ENCODE measurements at places on chromosomes 6 and 20.

DNA sequence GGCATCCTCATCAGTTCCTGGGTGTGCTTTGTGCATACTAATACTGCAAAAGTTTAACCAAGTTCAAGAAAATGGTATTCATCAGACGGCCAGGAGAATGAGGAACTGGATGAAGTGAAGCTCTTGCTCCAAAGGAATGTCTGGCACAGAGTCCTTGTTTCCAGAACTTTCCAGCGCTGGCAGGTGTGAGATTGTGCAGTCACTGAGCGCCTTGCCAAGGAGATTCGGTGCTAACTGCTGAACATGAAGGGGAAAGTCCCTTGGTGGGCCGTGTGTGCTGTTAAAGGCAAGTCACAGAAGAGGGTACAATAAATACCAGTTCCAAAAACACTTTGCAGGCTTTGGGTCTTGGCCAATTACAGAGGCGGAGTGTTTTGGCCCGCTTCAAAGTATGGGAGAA is 262.3 kb upstream of the SOX4 start:
- DNase-seq = no peak

- DNase-seq = no peak
These were observed 107.0 kb downstream of the TNFRSF21 start for GRCh38 chr6:47202644-47203205.

- DNase-seq = no peak
These were observed 572 bp upstream of the ZDHHC14 start for GRCh38 chr6:157380458-157380778.

DNA sequence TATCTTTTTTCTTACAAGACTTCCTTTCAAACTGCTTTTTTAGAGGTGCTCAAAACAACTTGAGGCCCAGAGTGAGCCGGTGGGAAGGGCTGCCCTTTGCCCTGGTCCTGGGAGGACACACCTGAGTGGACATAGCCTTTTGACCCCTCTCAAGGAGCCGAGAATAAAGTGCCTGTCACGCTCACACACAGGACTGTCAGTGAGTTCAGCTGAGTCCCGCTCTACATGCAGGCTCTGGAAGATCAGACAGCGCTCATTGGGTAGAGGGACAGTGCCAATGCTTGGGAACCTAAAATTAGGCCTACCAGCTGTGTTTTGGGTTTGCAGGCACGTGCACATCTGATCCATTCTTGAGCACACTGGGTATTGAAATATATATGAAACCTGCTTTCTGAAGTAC is 387.8 kb downstream of the CD83 start:
- no peak for DNase-seq

DNA sequence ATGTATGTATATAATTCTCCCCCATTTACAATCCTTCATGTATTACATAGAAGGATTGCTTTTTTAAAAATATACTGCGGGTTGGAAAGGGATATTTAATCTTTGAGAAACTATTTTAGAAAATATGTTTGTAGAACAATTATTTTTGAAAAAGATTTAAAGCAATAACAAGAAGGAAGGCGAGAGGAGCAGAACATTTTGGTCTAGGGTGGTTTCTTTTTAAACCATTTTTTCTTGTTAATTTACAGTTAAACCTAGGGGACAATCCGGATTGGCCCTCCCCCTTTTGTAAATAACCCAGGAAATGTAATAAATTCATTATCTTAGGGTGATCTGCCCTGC is 3.6 kb downstream of the FOXC1 start:
- no peak for DNase-seq

- no peak for DNase-seq
These were observed 22.5 kb upstream of the HFE start for GRCh38 chr6:26064619-26065257.

GRCh38 chr6:54031169-54031568 is 80.1 kb upstream of the MLIP start:
- no peak for DNase-seq

- no peak for DNase-seq
These were observed 89.2 kb downstream of the RSPH3 start for GRCh38 chr6:158910484-158911440.

- DNase-seq = no peak
These were observed 563.5 kb upstream of the NRSN1 start for GRCh38 chr6:23562554-23562953.

- no peak for DNase-seq
These were observed 136.5 kb downstream of the SMOC2 start for GRCh38 chr6:168577496-168577895.

- no peak for DNase-seq
These were observed 112.4 kb upstream of the ATXN1 start for GRCh38 chr6:16873698-16874097.

- DNase-seq = no peak
These were observed 146.9 kb upstream of the KCNG1 start for GRCh38 chr20:51169813-51170212.

GRCh38 chr20:54115172-54115854 is 44.9 kb upstream of the BCAS1 start:
- DNase-seq = no peak

- DNase-seq = no peak
These were observed 299.6 kb upstream of the STXBP5 start for GRCh38 chr6:146904596-146904995.

- no peak for DNase-seq
These were observed 7.1 kb upstream of the E2F1 start for GRCh38 chr20:33693289-33693688.

- DNase-seq = no peak
These were observed 1.5 kb upstream of the HMGN4 start for GRCh38 chr6:26536571-26537159.

GRCh38 chr6:10465629-10466499 is 51.0 kb upstream of the TFAP2A start:
- DNase-seq = no peak

DNA sequence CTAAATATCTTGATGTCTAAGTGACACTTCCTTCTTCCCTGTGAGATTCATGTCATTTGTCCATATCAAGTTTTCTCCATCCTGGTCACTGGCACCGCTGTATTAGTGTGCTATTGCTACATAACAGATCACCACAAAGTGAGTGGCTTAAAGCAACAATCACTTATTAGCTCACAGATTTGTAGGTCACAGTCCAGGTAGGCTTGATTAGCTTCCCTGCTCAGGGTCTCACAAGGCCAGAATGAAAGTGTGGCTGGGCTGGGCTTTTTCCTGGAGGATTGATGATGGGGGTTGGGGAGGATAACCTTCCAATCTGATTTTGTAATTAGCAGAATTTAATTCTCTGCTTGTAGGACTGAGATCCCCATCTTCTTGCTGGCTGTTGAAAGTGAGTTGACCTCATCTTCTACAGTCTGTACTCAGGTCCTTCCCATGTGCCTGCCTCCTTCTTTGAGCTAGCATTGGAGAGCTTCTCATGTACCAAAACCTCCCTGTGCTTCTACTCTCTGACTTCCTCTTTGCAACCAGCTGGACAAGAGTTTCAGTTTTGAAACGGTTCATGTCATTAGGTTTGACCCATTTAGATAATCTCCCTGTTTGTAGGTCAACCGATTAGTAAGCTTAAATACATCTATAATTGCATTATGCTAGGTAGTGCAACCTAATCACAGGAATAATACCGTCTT is 152.4 kb upstream of the MAN1A1 start:
- DNase-seq = no peak

DNA sequence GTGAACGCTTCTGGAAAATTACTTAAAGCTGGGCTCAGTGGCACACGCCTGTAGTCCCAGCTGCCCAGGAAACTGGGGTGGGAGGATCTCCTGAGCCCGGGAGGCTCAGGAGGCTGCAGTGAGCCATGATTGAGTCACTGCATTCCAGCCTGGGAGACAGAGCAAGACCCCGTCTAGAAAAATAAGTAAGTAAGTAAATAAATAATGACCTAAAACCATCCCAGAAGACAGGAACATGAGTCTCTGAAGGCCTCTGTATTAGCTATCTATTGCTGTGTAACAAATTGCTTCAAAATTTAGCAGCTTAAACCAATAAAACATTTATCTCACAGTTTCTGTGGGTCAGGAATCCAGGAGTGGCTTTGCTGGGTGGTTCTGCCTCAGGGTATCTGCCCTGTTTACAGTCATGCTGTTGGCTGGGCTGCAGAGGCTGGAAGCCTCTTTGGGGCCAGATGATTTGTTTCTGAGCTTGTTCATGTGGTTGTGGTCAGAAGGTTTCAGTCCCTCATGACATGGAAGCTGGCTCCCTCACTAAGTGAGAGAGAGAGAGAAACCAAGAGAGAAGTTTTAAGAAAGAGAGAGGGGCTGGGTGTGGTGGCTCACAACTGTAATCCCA is 48.4 kb upstream of the NCOA3 start:
- DNase-seq = no peak

DNA sequence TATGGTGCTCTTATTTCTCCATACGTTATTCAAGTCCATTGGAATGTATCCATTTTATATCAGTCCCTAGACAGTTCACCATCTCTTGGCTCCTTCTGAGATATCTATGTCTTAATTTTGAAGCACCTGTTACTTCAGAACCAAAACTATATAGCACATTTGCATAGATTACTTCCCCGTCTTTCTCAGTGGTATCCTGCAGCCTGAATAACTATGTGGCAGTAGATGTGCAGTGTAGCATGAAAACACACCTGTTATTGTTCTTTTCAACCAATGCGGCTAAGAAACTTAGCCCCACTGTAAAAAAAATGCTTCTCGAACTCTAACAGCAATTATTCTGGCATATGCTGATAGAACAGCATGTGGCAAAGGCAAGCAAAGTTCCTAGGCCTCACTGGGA is 1184.4 kb upstream of the ADGRB3 start:
- DNase-seq = no peak

GRCh38 chr6:15948930-15949900 is 179.7 kb upstream of the MYLIP start:
- no peak for DNase-seq

DNA sequence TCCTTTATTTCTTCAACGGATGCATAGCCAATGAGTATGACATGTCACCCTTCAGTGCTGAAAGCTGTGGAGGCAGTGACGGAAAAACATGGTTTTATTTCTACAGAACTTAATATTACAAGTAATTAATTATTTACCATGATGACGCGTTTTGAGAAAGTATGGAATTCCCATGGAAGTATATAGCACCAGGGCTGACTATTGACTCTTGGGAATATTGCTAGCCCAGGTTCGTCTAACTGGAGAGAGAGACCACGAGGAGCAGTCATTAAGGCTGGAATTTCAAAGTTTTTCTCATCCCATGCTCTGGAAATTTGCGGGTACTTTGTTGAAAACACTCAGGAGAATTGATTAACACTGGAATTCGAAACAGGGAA is 155.2 kb upstream of the PRSS16 start:
- DNase-seq = no peak

GRCh38 chr20:51265361-51265760 is 242.5 kb upstream of the KCNG1 start:
- no peak for DNase-seq

GRCh38 chr6:20644667-20645370 is 110.6 kb downstream of the CDKAL1 start:
- no peak for DNase-seq

- no peak for DNase-seq
These were observed 96.6 kb upstream of the AKIRIN2 start for GRCh38 chr6:87798393-87799278.

DNA sequence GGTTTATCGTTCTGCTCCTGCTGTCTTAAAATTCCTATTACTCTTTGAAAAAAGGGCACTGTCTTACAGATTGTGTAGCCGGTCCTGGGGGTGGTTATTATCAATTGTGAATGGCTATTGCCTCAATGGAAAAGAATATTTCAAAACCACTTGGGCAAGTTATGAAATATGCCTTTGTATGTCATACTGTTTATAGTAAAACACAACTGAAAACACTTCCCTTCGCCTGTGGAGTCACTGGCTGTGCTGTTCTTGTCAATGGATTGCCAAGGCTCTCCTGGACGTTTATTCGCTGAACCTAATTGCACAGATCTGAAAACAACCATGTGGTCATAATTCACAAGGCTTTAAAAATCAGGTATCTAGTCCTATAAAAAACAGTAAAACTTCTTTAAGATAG is 47.8 kb upstream of the TAGAP start:
- no peak for DNase-seq

DNA sequence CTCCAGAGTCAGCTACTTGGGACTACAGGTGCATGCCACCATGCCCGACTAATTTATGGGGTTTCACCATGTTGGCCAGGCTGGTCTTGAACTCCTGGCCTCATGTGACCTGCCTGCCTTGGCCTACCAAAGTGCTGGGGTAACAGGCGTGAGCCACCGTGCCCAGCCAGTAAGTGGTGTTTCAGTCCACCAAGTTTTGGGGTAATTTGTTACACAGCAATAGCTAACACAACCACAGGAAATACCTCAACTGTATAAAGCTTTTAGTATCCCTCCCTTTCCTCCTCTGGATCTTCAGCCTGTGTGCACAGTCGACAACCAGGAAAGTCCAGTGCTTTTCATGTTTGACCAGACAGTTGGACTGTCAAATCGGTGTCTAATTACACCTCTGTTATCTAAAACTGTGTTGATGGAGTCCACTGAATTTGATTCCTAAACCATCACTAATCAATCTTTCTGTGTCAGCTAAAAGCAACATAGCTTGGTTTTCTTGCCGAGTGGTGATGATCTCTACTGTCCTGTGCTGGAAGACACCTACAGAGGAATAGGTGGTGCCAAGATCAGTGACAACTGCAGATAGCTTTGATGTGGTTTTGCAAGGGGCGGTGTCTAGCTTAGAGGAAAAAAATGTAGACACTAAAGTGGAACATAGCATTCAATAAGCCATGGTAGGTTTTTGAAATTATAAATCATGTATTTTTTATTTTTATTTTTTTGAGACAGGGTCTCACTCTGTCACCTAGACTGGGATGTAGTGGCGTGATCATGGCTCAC is 22.2 kb upstream of the ZBTB2 start:
- no peak for DNase-seq

DNA sequence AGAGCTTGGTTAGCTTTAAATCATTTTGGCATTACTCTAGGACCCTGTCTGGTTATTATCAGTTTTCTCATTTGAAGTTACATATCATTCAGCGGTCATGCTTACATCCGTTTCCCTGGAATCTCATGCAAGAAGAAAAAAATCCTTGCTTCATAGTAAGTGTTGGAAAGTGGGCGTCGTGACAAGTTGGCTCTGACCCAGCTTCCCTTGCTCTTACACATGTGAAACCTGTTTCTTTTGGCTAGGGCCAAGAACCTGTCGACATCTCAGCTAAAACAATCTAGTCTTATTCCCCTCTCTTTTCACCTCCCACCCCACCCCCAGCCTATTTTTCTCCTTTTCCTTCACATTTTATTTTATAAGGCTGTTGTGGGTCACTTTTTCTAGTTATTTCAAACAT is 45.5 kb downstream of the ANKS1A start:
- no peak for DNase-seq
